ENCODE measurements at places on chromosomes 12 and 14.
A peak's percentile ranks its signal among the peaks of the same experiment; 100 is the strongest.

GRCh38 chr12:1080520-1081223 lies 89.6 kb downstream of the ERC1 start:
- DNase-seq, result no peak

DNA sequence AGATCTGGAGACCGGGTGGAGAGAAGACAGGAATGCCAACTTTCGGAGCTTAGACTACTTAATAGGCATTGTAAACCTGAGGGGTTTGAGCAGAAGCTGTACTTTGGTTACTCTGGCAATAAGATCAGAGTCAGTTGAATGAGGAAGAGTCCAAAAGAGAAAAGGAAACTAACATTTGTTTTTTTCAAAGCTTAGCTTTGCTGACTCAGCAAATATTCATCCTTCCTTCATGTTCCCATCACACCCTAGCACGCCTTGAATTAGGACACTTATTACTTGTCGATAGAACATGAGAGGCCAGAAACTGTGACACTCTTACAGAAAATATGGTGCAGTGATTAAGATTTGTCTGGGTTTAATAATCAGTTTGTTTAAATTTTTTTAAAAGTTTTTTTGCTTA lies 266.9 kb upstream of the ATP2B1 start:
- DNase-seq, result no peak

DNA sequence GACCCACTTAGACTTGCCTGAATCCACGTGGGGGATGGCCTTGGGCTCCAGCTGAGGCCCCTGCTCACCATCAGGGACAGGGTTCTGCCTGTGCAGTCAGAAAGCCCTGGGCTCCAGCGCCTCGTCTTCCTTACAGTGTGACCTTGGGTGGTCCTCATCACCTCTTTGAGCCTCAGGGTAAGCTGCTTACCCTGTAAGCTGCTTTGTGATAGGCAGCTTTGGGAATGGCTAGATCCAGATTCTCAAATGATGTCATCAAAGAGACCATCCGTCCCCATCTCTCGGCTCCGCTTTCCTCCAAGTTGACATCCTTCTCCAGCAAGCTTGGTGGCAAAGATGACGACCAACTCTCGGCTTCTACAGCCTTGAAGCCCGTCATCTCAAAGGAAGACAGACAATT lies 127.0 kb downstream of the ADCK1 start:
- no peak for DNase-seq

DNA sequence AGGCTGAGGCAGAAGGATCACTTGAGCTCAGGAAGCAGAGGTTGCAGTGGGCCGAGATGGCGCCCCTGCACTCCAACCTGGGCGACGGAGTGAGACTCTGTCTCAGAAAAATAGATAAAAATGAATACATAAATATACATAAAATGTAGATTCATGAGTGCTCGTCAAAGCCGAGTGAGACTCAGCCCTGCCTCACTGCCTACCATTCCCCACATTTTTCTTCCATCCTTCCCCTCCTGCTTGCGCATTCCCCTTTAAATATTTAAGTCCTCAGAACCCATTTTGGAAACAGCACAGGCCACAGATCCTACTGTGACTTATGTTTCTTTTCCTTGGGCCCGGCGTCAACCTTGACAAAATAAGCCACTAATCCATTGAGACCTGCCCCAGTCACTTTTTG lies 31.9 kb upstream of the AACS start:
- no peak for DNase-seq

- no peak for DNase-seq
Measured at GRCh38 chr12:128914908-128915563, 61.8 kb downstream of the GLT1D1 start.

DNA sequence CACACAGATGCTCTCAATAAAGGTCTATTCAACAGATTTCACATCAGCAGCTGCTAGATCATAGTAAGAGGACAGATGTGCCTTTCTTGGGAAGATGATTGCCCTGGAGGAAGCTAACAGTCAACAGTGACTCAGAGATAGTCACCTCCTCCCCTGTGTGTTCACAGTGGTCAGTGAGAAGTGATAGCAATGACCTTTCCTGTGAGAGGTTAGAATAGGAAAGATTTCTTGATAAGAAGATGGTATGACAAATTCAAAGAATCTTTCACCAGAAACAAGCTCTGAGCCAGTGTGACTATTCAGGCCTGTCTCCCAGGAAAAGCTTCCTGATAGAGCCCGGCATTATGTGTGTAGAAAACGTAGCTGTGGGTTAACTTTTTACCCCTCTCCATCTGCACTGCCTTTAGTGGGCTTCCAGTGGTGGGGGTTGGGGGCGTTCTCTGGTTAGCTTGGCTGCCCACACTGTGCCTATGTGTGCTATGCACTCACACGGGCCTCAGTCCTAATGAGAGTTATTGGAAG lies 66.4 kb upstream of the ARHGAP5 start:
- DNase-seq, result no peak

GRCh38 chr12:115922952-115923564 lies 354.4 kb downstream of the MED13L start:
- DNase-seq, result no peak

GRCh38 chr12:108561852-108562347 lies 496 bp upstream of the ISCU start:
- no peak for DNase-seq

DNA sequence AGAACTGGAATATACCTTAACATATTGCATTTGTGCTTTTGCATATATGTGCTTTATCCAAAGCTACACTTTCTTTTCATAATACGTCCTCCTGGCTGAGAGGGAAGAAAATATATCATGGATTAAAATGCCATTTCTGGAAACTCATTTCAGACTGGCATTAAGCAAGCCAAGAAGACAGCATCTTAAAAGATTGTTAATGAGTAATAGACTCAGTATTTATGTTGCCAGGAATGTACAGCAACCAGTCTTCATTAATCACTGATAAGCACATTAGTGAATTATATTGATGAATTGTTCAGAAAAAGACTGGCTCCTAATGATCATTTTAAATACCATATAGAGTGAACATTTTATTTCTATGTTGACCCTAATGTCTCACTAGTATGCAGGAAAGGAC lies 134.9 kb upstream of the IFNG-AS1 start:
- DNase-seq, result no peak

DNA sequence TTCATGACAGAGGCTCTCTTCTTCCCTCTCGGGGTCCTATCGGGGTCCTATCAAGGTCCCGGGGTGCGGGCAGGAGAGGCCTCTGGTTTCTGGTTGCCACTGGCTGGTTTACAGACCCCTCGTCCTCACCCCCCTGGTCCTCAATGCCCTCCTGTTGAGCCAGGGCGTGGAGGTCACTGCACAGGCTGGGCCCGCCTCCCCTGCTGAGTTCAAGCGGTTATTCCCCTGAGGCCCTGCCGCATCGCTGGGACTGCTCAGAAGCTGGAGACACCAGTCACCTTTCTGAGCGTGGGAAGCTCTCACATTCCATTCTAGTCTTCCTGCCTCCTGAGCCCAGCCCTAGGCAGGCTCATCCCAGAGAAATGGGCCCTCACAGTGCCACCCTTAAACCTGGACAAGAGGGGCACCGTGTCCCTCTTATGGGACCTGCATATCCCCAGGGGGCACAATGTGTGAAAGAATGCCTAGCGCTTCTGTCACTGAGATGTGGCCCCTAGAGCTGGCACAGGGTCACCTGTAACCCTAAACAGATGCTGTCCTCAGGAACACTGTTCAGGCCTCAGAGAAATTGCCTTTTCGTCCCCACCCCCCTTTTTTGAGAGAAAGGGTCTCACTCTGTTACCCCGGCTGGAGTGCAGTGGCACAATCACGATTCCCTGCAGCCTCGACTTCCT lies 177.7 kb upstream of the RGS6 start:
- no peak for DNase-seq

- no peak for DNase-seq
Measured at GRCh38 chr12:116366456-116366776, 88.9 kb upstream of the MED13L start.

DNA sequence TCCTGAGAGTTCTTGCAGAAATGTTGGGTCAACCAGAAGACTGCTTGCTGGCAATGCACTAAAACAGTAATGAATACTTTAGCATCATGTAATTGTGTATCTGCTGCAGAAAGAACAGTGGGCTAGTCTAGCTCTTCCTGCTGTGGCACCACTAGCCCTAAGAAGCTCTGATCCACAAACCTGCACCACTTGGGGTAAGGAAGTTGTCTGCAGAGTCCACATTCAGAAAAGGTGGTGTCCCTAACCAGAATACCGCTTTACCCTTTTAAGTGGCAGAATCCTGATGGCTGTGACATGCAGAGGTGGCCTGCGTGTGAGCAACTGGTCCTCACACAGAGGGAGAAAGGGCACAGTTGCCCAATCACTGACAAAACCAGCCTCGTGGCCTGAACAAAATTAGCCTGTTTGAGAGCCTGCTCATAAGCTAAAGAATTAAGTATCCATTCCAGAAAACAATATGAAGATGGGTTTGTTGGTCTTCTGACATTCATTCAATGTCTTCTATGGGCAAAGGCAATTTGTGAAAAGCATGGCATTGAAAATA lies 165.8 kb downstream of the PPM1H start:
- DNase-seq, result no peak

DNA sequence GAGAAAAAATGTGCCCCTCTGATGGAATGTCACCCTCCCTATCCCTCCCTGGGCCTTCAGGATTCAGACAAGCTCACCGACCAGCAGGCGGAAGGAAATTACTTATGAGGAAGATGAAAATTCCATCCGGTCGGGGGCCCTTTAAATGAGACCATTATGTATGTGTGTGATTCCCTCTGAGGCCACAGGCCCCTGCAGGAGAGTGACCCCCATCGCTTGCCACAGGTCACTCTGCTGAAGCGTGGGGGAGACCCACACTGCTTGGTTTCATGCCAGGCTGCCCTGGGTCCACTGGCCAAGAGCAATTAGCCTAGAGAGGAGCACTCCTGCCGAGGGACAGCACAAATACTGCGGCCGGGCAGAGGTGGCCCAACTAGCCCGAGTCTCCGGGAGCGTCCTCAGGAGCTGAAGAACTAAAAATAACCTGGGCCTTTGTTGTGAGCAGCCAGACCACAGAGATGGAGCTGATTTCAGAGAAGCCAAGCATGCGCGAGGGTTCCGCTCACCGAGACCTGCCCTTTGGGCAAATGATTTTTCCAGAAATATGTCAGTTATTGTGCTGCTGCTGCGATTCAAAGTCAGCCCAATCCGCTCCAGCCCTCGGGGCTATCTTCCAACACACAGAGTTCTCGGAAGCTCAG lies 276.4 kb downstream of the DPF3 start:
- no peak for DNase-seq

DNA sequence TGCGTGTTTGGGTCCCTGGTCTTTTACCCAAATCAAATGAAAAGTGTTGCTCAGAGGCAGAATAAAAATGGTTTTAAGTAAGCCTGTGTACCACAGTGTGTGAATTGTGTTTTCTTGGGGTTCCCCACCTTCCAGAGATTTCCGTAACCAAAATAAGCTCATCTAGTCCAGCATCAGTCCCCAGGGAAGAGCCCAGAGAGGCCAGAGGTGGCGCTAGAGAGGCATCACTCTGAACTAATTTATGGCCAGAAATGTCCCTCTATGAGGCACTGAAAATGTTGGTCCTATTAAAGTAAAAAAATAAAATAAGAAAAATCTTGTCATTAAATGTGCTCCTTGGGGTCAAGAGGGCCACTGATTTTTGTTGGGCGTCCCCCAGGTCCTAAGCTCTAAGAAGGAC lies 24.9 kb upstream of the PRKAB1 start:
- no peak for DNase-seq

GRCh38 chr12:95474660-95474958 lies 657 bp downstream of the METAP2 start:
- DNase-seq, result no peak

DNA sequence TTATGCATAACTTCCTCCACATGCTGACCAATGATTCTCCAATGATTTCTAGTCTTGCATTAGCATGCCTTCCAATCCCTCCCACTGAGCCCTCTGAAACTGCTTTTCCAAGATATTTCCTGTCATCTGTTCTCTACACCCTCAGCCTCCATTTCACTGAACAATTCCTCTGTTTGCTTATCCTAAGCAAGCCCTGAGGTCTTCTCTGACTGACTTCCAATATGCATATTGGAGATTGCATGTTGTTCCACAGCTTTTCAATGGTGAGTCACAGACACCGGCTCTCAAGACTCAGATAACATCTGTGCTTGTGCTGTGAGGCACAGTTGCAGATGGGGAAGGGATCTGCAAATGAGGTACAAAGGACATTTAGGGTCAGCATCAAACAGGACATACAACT lies 141.0 kb downstream of the SLC16A7 start:
- DNase-seq, result no peak

- no peak for DNase-seq
Measured at GRCh38 chr14:23381871-23382270, 5.0 kb downstream of the CMTM5 start.

GRCh38 chr12:53551889-53552291 lies 44.6 kb upstream of the NPFF start:
- no peak for DNase-seq

- no peak for DNase-seq
Measured at GRCh38 chr14:44639781-44640385, 132.8 kb upstream of the FSCB start.

DNA sequence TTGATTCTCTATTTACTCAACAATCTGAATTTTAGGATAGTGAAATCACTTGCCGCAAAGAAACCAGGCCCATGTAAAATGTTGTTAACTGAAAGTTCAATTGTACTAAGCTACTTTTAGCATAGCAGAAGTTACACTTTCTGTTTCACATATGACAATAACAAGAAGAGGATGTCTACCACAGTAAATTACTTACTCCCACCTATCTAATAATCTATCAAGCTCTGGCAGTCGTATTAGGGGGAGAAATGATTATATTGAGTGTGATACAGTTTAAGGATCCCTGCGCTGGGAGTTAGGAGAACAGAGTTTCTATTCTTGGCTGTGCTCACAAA lies 66.5 kb upstream of the CAND1 start:
- DNase-seq, result no peak

DNA sequence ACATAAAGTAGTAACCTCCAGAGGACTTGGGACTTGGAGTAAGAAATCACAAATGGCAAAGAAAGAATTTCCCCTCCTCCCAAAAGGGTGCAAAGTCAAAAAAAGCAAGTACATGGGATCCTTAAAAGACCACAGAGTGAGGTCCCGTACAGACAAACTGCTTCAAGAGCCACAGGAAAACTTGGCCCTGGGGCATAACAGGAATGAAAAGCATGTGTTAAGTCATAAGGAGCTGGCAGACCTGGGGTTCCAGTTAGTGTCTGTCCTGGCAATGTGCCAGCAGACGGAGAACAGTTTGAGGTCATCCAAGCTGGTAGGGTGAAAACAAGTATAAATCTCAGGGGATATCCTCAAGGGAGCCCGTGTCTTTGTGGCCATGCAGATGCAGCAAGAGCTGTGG lies 73.2 kb downstream of the HSD17B6 start:
- no peak for DNase-seq

- DNase-seq, result no peak
Measured at GRCh38 chr12:3656946-3657622, 95.8 kb downstream of the CRACR2A start.

DNA sequence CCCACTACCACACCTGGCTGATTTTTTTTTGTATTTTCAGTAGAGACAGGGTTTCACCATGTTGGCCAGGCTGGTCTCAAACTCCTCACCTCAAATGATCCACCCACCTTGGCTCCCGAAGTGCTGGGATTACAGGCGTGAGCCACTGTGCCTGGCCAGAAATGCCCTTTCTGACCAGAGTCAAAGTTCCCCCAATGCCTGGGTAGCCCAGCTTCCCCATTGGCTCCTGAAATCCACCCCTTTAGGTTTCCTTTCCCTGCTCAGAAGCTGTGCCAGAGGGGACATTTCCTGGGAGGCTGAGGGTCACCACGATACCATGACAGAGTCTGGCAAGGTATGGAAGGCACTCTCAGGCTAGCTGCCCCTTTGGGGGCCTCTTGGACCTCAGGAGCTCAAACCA lies 3.5 kb downstream of the GSTZ1 start:
- DNase-seq, result no peak

- DNase-seq, result no peak
Measured at GRCh38 chr12:47314996-47315395, 235.2 kb upstream of the AMIGO2 start.

GRCh38 chr12:94458877-94459727 lies 565 bp downstream of the CEP83 start:
- DNase-seq, result peak; percentile 68

Measured in stimulated activated naive CD4-positive, alpha-beta T cell treated with Interleukin-2 at 50 U/mL for 16 hours (primary cell).